ENCODE measurements at places on chromosomes 2 and 18. TPM values are rescaled to one million over a fixed set of nuclear protein-coding genes. Genes with fewer than 3 reads are reported as not detected.

The SPP2 gene
- total RNA-seq: not detected

The SCYGR4 gene
- not detected for total RNA-seq

The FSIP2 gene
- total RNA-seq: 0.22 TPM

The CRYGD gene
- total RNA-seq: not detected

The SH3BP4 gene
- 43.1 TPM for total RNA-seq

The SLC4A5 gene
- 0.44 TPM for total RNA-seq

The CCDC150 gene
- total RNA-seq: 6.4 TPM

The TNFAIP6 gene
- total RNA-seq: 67.4 TPM

The TBC1D8 gene
- 8.4 TPM for total RNA-seq

The GRB14 gene
- total RNA-seq: 0.89 TPM

The RAB6C gene
- total RNA-seq: under 0.01 TPM

The CNTNAP5 gene
- not detected for total RNA-seq

The SKA1 gene
- total RNA-seq: 9.9 TPM

The CTAGE1 gene
- total RNA-seq: not detected

The EIF2B4 gene
- 26.9 TPM for total RNA-seq

The IL18R1 gene
- 0.33 TPM for total RNA-seq

The ABCG5 gene
- not detected for total RNA-seq

The SERPINB4 gene
- not detected for total RNA-seq

The TUBA4B gene
- total RNA-seq: 0.11 TPM

The DCDC2C gene
- not detected for total RNA-seq

The GALNT5 gene
- total RNA-seq: 7.2 TPM

The CHN1 gene
- total RNA-seq: 5.4 TPM

The CNDP1 gene
- total RNA-seq: not detected

The MARCHF4 gene
- total RNA-seq: 3.1 TPM

The ACADL gene
- 0.11 TPM for total RNA-seq

The DNAH7 gene
- total RNA-seq: 1.4 TPM

The IL36G gene
- total RNA-seq: not detected

The UGT1A10 gene
- total RNA-seq: not detected

The CYTIP gene
- not detected for total RNA-seq

The APCDD1 gene
- total RNA-seq: not detected

The PDE1A gene
- total RNA-seq: 20.0 TPM

The FAHD2A gene
- 52.2 TPM for total RNA-seq

The SLC35F5 gene
- total RNA-seq: 140 TPM

The ANKRD12 gene
- total RNA-seq: 26.0 TPM

The MTX2 gene
- total RNA-seq: 28.5 TPM

The GALNT14 gene
- 1.2 TPM for total RNA-seq

The SATB2 gene
- 4.9 TPM for total RNA-seq

The FEV gene
- not detected for total RNA-seq

The PFN4 gene
- 0.62 TPM for total RNA-seq

The FAM161A gene
- total RNA-seq: 3.9 TPM

The ZBTB7C gene
- total RNA-seq: not detected

The MYOM1 gene
- total RNA-seq: 0.22 TPM

The PLCD4 gene
- 2.6 TPM for total RNA-seq

The RAX gene
- total RNA-seq: not detected

The TACR1 gene
- 0.22 TPM for total RNA-seq

The CHRNG gene
- not detected for total RNA-seq

The NOL4 gene
- not detected for total RNA-seq

The IL1R2 gene
- not detected for total RNA-seq

The ANKRD29 gene
- 2.3 TPM for total RNA-seq

The ALPG gene
- total RNA-seq: not detected
